AG09319 (cell line): ENCODE measurements at places on chromosomes 5 and 9.

GRCh38 chr9:135907006-135907430 lies 328 bp downstream of the CAMSAP1 start:
- no peak for DNase-seq

DNA sequence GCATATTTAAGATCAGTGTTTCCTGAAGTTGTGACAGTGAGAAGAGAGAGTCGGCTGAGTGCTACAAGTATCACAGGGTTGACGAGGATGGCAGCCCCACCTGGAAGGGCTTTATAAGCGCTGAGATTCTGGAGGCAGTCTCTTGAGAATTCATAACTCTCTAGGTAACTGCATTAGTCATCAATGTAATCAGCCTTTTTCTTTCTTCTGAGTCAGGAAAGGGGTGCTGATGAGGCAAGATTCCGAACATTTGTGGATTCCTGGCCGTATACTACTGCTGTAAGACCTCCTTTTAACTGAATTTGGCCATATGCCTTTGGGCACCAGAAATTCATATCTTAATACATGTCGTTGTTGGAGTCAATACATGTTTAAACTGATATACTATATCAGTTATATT lies 6.6 kb upstream of the RNF20 start:
- no peak for DNase-seq

DNA sequence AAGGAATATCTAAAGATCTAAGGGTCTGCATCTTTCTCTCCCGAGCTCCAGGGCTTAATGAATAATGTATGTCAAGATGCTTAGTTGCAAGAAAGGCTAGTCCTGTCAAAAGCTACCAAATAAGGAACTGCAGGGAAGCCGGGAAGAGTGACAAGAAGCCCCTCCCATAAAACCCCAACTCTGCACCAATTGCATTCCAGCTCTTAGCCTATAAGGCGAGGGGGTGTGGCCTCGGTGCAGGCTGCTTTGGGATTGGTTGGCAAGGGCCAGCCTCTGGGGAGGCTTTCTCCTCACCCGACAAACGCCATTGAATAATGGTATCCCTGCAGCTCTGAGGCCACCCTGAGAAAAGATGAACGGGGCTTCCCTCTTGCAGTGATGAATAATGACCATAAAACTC lies 416.9 kb downstream of the RAB3C start:
- no peak for DNase-seq

GRCh38 chr9:69232135-69232534 lies 58.1 kb downstream of the TJP2 start:
- DNase-seq: no peak

DNA sequence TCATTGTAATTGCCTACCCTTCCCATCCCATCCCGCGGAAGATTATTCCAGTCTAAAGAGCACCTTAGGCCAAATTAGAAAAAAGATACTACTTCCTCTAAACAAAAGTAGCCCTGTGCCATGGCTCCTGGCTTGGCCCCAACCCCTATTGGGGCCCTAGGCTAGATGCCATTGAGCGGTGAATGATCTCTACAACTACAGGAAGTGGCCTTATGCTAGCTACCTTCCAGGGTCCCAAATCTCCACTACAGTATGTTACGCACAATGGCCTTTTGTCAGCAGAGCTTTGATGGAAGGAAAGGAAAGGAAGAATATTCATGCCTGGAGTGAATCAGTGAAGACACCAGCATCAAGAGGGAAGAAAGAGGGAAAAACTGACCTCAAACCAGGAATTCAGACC lies 73.3 kb upstream of the OSMR start:
- no peak for DNase-seq
